ENCODE measurements at places on chromosomes 5 and 9.

GRCh38 chr5:158722940-158723339, 376.8 kb downstream of the EBF1 start:
- no peak for DNase-seq

DNA sequence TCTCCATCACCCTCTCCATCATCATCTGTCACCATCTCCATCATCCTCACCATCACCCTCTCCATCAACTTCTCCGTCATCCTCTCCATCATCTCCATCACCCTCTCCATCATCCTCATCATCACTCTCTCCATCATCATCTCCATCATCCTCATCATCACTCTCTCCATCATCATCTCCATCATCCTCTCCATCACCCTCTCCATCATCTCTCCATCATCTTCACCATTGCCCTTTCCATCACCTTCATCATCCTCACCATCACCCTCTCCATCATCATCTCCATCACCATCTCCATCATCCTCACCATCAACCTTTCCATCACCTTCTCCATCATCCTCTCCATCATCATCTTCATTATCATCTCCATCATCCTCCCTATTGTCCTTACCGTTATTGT, 565.5 kb upstream of the SGCD start:
- DNase-seq: no peak

DNA sequence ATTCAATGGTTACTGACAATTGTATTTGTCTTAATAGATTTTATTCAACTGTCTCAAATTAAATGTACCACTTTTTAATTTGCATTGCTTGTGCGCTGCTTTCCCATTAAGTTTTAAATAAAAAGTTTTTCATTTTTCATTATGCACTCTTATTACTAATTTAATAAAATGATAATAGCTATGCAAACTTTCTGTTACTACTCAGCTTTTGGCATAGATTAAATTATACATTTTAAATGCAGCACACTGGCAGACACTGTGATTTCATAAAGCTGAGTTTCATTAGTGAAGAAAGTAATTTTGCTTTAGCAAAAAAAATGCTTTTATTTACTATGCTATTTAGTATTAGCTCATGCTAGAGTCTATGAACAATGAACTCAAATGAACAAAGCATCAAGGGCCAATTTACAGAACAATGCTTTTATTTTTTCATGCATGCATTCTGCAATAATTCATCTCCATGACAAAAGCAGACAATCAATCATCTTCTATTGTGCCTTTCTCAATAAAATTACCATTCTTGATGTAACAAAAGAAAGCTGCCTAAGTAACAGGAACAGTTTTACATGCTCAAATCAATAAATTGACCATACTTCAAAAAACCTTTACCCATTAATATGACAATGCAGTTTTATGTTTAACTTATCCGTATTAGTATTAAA, 595.2 kb upstream of the ARRDC3 start:
- DNase-seq: no peak

- no peak for DNase-seq
Measured at GRCh38 chr9:135326141-135326540, 153.4 kb upstream of the PPP1R26 start.

DNA sequence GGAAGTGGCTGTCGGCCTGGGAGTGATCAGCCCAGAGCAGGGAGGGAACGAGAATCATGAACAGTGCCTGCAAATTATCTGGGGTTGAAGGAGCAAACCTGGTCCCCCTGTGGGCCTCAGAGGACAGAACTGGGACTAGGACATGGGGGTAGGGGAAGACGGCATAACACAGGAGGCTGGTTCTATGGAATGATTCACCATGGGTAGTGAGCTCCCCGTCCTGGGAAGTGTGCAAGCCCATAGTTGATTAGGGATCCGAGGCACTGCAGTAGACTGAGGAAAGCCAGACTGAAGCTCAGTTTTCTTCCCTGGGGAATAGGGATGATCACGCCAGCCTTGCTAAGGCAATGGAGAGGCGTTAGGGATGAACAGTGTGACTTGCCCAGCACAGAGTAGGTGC, 5.6 kb downstream of the ADGRD2 start:
- DNase-seq: no peak

All from HepG2 (cell line).